Activated CD4-positive, alpha-beta T cell treated with anti-CD3 and anti-CD28 coated beads, Interleukin-2, Interleukin-4, amounts not matched to agents 100 ng/mL and 50 ng/mL, durations not matched to agents 16 hours and 8 hours (primary cell): ENCODE measurements at places on chromosomes 5 and 9.

- no peak for DNase-seq
Measured at GRCh38 chr5:107542428-107542827, 128.3 kb downstream of the EFNA5 start.

DNA sequence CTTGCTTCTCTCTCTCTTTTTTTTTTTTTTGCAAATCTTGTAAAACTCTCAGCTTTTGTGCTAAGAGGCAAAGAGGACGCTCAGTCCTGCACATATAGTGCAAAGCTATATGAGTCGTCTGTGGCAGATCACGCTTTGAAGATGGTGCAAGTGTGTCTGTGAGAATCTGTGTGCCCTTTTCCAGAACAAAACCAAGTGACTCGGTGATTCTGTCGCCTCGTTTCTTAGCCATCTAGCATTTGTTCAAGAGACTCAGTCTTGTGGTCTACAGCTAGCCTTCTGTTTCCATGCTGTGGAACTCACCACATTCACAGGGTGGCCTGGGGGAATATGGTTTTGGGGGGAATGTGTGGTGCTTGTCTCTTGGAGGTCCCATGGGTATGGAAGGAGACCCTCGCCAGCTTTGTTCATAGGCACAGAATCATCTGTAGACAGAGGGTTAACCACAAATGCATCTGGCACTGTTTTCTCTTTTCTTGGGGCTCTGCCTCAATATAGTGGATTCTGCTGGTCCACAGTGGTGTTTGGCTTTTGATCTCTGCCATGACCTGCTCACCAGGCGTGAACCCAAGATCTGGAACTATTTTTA lies 82.1 kb downstream of the C9orf152 start:
- no peak for DNase-seq

DNA sequence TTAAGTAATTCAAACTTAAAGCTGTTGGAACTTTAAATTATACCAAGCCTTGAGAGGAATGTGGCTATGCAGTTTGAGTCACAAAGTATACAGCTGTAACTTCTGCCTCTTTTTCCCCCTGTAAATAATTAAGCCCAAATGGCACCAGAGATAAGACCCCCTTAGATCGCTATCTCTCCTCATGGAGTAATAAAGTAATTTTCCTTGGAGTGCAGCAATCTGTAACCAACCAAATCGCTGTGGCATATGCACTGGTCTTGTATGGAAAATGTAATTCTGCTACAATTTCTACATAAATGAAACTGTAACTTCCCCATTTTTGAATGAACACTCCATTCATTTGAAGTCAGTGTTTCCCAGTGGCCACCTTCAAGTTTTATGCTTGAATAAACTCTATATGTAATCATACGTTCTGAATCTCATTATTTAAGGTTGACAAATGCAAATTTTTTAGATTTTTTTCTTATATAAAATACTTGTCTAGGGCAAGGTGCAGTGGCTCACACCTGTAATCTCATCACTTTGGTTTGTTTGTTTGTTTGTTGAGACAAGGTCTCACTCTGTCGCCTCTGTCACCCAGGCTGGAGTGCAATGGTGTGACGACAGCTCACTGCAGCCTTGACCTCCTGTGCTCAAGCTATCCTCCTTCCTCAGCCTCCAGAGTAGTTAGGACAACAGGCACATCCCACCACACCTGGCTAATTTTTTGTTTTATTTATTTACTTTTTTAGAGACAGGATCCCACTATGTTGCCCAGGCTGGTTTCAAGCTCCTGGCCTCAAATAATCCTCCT lies 12.3 kb downstream of the SUSD1 start:
- no peak for DNase-seq

- no peak for DNase-seq
Measured at GRCh38 chr5:124599028-124599973, 147.1 kb downstream of the ZNF608 start.

- DNase-seq, result no peak
Measured at GRCh38 chr5:4232084-4232483, 636.5 kb downstream of the IRX1 start.

GRCh38 chr9:4594994-4595393 lies 67.1 kb upstream of the PLPP6 start:
- no peak for DNase-seq

GRCh38 chr5:6328173-6328572 lies 50.2 kb downstream of the MED10 start:
- peak; percentile 0 for DNase-seq

GRCh38 chr5:119346394-119346793 lies 9.4 kb upstream of the TNFAIP8 start:
- no peak for DNase-seq
